Effector CD4-positive, alpha-beta T cell (primary cell): ENCODE measurements at places on chromosomes 5 and 9.

DNA sequence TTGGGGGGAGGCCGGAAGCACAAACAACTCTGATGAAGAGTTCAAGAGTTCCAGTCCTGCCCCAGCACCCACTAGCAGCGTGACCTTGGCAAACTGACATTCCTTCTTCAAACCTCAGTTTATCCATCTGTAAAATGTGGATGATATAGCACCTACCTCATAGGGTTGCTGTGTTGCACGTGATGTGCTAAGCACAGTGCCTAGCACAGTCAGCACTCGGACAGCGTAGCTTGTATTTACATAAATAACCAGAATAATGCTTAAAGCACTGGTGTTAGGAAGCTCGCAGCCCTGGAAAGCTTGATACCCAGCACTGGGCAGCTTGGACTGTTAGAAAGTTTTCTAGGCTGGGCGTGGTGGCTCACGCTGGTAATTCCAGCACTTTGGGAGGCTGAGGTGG lies 5.1 kb downstream of the PKN3 start:
- DNase-seq: no peak

- DNase-seq: no peak
Measured at GRCh38 chr5:102762562-102763227, 7.6 kb downstream of the PAM start.

DNA sequence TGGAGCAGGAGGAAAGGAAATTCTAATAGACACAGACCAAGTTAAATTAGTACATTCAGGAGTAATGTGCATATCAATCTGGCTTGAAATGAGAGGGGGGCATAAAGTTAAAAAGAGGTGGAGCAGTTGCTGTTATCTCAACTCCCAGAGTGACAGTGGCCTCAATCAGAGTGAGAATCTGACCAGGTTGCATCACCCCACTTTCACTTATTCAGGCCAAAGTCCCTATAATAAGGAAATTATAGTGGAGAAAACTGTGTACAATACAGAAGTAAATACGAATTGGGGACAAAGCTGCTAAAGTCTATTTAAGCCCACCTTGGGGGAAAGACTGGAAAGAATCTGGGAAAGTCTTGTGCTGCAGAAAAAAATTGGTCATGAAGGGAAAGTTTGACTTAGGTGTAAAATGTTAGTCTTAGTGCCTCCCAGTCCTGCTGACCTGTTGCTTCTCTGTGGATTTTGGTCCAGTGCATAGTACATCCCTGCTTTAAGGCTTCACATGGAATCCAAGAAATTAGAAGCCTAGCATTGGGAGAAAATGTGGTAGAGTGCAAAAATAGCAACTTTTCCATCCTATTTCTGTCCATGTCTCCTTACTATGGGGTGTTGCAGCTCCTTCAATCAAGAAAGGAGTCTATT lies 27.9 kb downstream of the MROH2B start:
- DNase-seq: no peak

DNA sequence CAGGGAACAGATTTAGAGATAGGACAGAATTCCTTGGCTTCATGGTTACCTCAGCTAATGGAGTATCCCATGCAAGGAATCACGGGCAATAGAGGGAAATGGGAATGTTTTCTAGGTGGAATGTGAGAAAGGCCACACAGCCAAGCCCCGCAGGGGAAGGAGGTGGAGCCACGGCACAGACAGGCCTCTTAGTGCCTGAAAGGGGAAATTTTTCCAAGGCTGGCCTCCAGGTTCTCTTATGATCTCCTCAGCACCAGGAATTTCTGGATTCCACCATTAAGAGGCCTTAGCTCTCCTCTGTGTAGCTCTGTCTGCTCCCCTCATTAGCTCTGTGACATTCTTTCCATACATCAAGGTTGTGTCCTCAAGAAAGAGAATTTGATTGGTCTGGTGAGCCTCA lies 124.7 kb downstream of the GALNT10 start:
- no peak for DNase-seq

DNA sequence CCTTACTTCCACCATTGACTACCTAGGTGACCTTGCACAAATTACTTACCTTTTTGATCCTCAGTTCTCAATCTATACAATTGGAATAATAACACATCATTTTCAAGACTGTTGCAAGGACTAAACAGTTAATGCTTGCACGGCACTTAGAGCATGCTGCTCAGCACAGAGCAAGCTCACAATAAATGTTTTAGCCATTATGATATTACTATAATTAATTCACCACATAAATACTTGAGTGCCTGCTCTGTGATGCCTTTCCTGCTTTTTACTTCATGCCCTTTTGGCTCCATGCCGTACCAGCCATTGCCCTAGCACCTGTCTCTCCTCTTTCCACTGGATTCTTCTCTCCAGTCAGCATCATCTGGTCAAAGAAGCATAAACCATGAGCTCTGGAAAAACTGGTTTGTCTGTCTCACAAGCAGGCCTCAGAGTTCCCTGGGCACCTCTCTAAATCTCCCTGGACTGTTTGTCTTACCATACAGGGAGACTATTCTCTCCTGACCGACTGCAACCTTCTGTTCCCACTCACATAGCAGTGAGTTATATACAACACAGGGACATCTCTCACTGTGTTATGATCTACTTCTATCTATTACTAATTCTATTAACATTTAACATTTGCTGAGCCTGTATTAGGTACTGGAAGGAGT lies 260.4 kb upstream of the ADRA1B start:
- DNase-seq: no peak

- DNase-seq: no peak
Measured at GRCh38 chr5:16826379-16827125, 109.5 kb downstream of the MYO10 start.

- DNase-seq: no peak
Measured at GRCh38 chr5:125409234-125409860, 662.9 kb upstream of the ZNF608 start.

- DNase-seq: no peak
Measured at GRCh38 chr9:128716581-128717254, 7.2 kb downstream of the ZDHHC12 start.

GRCh38 chr5:80760680-80761079 lies 105.9 kb upstream of the DHFR start:
- no peak for DNase-seq

DNA sequence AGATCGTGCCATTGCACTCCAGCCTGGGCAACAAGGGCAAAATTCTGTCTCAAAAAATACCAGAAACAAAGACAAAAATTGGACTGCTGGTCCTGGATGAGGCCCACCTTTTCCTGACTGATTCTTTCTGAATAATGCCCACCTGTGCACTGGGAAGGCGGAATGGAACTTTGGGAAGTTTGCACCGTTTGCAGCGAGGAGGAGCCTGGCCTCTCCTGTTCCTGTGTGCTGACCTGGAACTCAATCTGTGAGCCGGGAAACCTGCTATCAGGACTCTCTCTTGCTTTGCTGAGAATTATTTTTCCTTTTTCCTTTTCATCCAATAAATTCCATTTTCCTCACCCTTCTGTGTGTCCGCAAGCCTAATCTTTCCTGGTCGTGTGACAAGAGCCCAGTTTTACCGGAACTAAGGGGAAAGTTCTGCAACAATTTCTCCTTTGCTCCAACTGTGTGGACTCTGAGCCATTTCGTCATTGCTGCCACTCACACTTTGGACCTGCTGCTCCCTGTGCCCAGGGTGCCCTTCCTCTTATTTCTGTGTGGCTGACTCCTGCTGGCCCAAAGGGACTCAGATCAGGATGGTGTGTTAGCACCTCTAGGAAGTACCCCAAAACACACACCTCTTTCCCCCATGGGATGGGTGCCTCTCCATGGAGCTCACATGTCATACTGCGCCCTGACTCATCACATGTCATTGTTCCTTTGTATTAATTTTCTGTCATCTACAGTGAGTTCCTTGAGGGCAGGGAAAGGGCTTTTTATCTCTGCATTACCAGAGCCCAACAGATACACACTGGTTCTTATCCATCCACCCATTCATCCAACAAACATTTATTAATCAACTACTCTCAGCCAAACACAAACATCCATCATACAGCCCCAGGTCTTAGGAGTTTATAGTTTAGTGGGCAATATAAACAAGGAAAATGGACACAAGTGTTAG lies 4.7 kb upstream of the GLRX start:
- DNase-seq: no peak

GRCh38 chr5:56910210-56910965 lies 992 bp downstream of the SETD9 start:
- DNase-seq: no peak

GRCh38 chr9:122948313-122948712 lies 7.5 kb downstream of the RABGAP1 start:
- DNase-seq: no peak

GRCh38 chr9:133728856-133729616 lies 9.1 kb downstream of the SARDH start:
- DNase-seq: no peak

DNA sequence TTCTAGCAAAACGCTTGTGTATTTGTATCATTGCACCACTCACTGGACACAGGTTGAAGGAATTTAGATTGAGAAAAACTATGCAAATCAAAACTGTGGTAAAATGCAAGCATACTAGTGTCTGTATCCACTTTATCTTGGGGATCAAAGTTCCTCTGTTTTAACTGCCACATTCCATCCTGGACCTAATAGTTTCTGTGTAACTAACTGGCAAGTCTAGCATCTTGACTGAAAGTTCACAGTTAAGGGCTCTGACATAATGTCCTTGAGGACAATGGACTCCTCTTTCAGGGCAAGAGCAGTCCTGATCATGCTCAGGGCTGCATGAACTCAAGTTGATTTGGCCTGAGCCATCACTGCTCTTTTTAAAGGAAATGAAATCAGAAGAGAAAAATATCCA lies 30.7 kb downstream of the NFIB start:
- no peak for DNase-seq

GRCh38 chr9:124420991-124421543 lies 5.8 kb upstream of the PSMB7 start:
- no peak for DNase-seq

- no peak for DNase-seq
Measured at GRCh38 chr5:9302218-9302617, 243.7 kb downstream of the SEMA5A start.

GRCh38 chr9:136902259-136902821 lies 16.0 kb downstream of the TRAF2 start:
- peak; percentile 85 for DNase-seq

GRCh38 chr9:106403081-106403480 lies 459.9 kb upstream of the ZNF462 start:
- no peak for DNase-seq

DNA sequence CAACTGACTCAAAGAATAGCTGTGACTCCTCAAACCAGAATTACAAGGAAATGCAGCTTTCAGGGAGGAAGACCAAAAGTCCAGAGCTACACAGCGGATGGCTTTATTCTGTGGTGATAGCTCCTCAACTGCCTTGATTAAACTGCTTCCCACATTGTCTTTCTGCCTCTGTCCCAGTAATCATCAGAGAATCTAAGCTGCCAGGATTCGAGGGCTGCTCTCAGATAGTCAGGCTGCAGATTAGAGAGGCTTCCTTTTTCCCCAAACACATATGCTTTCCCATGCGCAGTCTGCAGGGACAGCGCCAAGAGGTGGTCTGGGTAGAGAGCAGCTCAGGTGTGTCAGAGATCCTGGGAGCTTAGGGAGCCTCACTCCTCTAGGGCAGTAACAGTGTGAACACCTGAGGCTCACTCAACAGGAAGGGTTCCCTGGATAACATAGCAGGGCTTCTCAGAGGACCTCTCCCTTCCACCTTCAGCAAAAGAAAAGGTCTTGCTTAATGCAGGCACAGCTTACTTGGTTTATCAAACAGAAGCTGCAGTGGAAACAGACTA lies 439.9 kb upstream of the TLE4 start:
- no peak for DNase-seq

DNA sequence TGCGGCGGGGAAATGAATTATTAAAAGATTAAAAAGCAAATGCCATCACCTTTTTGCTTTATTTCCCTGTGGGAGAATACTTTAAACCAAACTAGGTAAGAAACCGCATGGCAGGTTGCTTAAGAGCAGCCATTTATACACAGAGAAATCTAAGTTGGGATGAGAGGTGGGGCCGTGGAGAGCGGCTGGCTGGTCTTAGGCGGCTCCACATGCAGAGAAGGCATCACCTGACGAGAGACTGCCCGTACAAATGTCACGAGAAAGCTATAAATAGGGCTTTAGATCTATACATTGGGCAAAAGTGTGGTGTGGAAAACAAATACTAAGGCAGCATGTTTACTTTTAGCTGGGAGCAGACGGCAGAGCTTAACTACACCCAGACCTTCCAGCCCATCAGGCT lies 39.4 kb downstream of the MED27 start:
- no peak for DNase-seq

GRCh38 chr5:127801751-127802476 lies 98.7 kb downstream of the CCDC192 start:
- no peak for DNase-seq

DNA sequence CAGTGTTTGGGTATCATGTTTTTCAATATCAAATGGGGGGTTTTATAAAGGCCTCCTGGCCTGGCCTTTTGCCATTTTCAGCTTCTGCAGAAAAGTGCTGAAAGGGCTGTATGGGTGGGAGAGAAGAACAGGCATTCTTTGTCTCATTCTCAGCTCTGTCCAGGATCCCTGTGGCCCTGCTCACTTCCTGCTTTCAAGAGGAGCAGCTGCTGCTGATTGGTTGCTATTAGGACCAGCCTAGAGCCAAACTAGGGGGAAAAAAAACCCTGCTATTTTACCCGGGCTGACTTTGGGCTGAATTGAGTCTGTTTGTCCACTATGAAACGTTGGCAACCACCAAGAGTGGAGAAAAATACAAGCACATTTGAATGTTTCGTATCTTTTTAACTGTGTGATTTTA lies 117.1 kb downstream of the CMYA5 start:
- no peak for DNase-seq

- DNase-seq: no peak
Measured at GRCh38 chr9:131826966-131827525, 87.2 kb upstream of the RAPGEF1 start.

DNA sequence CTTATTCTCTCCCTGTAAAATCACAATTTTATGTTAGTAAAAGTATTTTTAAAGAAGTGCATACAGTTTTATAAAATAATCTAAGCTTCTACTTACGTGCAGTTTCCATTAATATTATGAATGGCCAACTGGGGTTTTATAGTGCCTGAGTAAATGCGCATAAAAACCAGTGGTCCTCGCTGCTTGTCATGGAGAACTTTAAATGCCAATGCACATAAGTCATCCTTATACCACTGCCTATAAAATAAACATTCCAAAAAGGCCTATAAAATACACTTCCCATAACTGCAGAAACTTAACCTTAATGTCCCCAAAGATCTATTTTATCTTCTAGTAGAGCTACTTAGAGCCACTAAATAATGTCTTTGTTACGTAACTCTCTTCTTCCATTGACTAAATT lies 28.5 kb downstream of the GFM2 start:
- no peak for DNase-seq
